H1 (cell line): ENCODE measurements at places on chromosomes 12 and 14. TPM values are rescaled to one million over a fixed set of nuclear protein-coding genes. Genes with fewer than 3 reads are reported as not detected.

The BTG1 gene
- polyA plus RNA-seq: 12.6 and 17.1 TPM in 2 replicates

The SRGAP1 gene
- 2.5 and 3.2 TPM in 2 replicates for polyA plus RNA-seq

The CCDC38 gene
- polyA plus RNA-seq: 0.02 TPM in 1 of 2 replicates, not detected in the other

The LMNTD1 gene
- not detected in 2 replicates for polyA plus RNA-seq

The RESF1 gene
- polyA plus RNA-seq: 49.4 and 64.3 TPM in 2 replicates

The TMEM229B gene
- 0.85 and 1.7 TPM in 2 replicates for polyA plus RNA-seq

The HHIPL1 gene
- polyA plus RNA-seq: 1.5 and 2.1 TPM in 2 replicates

The CEBPE gene
- polyA plus RNA-seq: 0.05 and 0.06 TPM in 2 replicates

The PLEKHH1 gene
- 28.3 and 33.0 TPM in 2 replicates for polyA plus RNA-seq

The RPL10L gene
- polyA plus RNA-seq: not detected in 2 replicates

The GLT8D2 gene
- 5.0 and 9.8 TPM in 2 replicates for polyA plus RNA-seq

The CFL2 gene
- polyA plus RNA-seq: 5.2 and 9.7 TPM in 2 replicates

The CIROP gene
- polyA plus RNA-seq: 0.03 and 0.06 TPM in 2 replicates

The CLMN gene
- polyA plus RNA-seq: 1.4 and 1.6 TPM in 2 replicates

The AMDHD1 gene
- polyA plus RNA-seq: 0.14 TPM in 2 replicates

The CLEC9A gene
- polyA plus RNA-seq: not detected in 2 replicates

The NELL2 gene
- polyA plus RNA-seq: 40.7 and 56.8 TPM in 2 replicates

The CKB gene
- 950 and 1,969 TPM in 2 replicates for polyA plus RNA-seq

The NRXN3 gene
- 2.6 and 3.1 TPM in 2 replicates for polyA plus RNA-seq

The IRAK3 gene
- 0.28 and 0.51 TPM in 2 replicates for polyA plus RNA-seq

The AKAP5 gene
- polyA plus RNA-seq: 0.36 and 0.50 TPM in 2 replicates

The OR4L1 gene
- polyA plus RNA-seq: not detected in 2 replicates

The CLECL1 gene
- not detected in 2 replicates for polyA plus RNA-seq

The FGF23 gene
- polyA plus RNA-seq: 0.35 and 0.53 TPM in 2 replicates

The VWF gene
- 0.39 and 0.67 TPM in 2 replicates for polyA plus RNA-seq

The GLIPR1L1 gene
- 0.60 and 1.2 TPM in 2 replicates for polyA plus RNA-seq

The KRT77 gene
- 0.02 TPM in 2 replicates for polyA plus RNA-seq

The LUM gene
- polyA plus RNA-seq: not detected in 2 replicates

The MSI1 gene
- 13.5 and 19.2 TPM in 2 replicates for polyA plus RNA-seq

The CAPZA3 gene
- not detected in 2 replicates for polyA plus RNA-seq

The CCDC197 gene
- not detected in 2 replicates for polyA plus RNA-seq

The RFX4 gene
- 0.05 and 0.06 TPM in 2 replicates for polyA plus RNA-seq

The NGB gene
- 0.60 and 0.78 TPM in 2 replicates for polyA plus RNA-seq

The B3GNT4 gene
- 1.1 and 2.1 TPM in 2 replicates for polyA plus RNA-seq

The SLC7A8 gene
- polyA plus RNA-seq: 181 and 182 TPM in 2 replicates

The C12orf50 gene
- not detected in 2 replicates for polyA plus RNA-seq

The CFAP251 gene
- 1.8 and 1.9 TPM in 2 replicates for polyA plus RNA-seq

The MIP gene
- polyA plus RNA-seq: 0.05 and 0.13 TPM in 2 replicates

The TAS2R7 gene
- polyA plus RNA-seq: not detected in 2 replicates
